ENCODE measurements at places on chromosomes 1 and 21. TPM values are rescaled to one million over a fixed set of nuclear protein-coding genes. Genes with fewer than 3 reads are reported as not detected.
A peak's percentile ranks its signal among the peaks of the same experiment; 100 is the strongest.

DNA sequence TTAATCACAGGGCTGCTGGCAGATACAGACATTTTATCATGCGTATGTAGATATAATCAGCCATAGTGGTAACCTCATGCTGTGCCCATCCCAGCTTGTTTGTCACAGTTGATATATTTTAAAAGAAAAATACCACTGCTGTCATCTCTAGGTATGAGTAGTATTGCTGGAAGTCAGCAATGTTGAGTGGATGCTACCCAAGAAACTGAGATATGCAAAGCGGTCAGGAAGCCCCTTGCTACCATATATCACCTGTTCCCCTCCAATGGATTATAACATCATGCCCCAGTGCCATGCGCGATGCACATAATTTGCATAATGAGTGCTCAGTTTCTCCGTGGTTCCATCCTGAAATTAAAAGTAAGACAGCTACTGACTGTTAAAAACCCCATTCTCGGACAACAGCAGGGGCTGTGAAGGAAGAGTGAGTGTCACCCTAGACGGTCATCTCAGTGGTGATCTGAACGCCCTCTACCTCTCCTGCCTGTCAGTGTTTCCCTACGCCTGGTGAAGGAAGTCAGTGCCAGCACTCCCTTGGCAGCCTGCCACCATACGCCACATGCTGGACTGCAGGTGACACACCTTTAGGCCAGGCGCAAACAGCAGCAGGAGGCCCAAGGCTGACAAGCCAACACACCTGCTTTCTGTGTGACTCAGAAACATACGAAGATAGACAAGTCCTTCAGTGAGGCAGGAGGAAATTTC, 2.7 kb downstream of the IL10RB start:
- DNase-seq: peak; percentile 45

DNA sequence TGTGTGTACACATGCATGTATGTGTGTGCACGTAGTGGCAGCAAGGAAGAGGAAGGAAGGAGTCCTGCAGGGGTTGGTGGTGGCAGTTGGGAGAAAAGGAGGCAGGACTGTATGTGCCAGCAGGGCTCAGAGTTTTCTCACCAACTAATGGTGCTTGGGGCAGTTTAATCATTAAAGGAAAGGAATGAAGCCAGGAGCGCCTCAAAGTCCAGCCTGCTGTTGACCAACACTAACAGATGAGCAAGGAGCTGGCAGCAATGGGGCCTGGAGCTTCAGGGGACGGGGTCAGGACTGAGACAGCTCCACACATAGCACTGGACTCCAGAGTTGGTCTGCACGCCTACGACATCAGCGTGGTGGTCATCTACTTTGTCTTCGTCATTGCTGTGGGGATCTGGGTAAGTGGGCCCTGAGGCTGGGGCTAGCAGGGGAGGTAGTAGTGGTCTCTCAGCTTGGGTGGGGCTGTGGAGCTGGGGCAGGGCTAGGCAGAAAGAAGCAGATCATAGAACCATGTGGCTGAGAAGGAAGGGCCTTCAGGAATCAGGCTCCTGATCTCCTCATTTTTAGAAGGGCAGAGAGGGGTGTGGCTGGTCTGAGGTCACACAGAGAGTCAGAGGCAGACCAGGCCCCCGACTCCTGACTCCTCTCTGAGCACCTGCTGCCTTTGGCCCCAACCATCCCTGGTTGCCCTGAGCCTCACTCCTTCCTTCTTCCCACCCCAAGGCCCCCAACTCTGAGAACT, at the start of gene SLC5A9:
TSS of gene SLC5A9 (plus strand) at position 216 of the 742 bp plus-strand sequence. CDS start at position 237, 21 bp downstream.
- DNase-seq: no peak

DNA sequence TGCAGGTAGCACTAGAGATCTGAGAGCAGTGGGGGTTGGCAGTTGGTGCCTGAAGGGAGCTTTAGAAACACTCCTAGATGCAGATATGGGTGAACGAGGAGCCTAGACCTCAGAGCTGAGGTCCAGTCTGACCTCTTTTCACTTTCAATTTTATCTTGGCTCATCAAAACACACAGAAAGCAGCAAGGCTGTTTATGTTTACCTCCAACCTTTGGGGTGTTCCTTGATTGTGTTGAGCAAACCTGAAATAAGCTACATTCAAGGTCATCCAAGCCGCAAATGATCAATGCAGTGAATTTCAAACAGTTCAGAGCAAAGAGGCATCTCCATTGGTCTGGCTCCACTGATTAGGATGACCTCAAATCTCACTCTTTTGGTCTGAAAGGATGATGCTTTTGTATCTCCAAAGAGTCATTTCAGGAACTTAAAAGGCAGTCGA, 1.3 kb downstream of the LY9 start:
- no peak for DNase-seq

GRCh38 chr1:170200621-170201397, 55.0 kb downstream of the NTMT2 start:
- DNase-seq: no peak

- peak; percentile 94 for DNase-seq
Observed at GRCh38 chr1:234963180-234963903, 165.3 kb downstream of the TOMM20 start.

- DNase-seq: no peak
Observed at GRCh38 chr21:34148826-34149558, 75.6 kb downstream of the MRPS6 start.

CD52 gene
- total RNA-seq: 213 TPM

TNFRSF14 gene
- 175 TPM for total RNA-seq

RCSD1 gene
- 62.0 TPM for total RNA-seq
